ENCODE measurements at places on chromosomes 2 and 18.

- no peak for DNase-seq
These were observed 13.6 kb upstream of the CYP27C1 start for GRCh38 chr2:127233710-127234109.

DNA sequence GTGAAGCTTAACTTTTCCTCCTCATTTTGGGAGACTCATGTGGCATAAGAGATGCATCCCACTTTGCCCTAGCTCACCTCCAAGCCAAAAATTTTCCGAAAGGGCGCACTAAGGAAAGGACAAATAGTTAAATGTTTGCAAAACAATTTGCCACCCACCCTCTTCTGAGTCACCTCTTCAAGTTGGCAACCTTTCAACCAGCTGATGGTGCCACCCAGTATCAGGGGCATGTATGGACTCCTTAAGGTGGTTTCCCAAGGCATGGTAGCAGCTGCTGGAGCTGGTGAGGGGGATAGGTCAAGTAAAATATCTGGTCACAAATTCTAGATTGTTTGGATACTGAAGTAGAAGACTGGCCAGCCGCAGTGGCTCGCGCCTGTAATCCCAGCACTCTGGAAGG is 17.2 kb upstream of the ITGAV start:
- no peak for DNase-seq

DNA sequence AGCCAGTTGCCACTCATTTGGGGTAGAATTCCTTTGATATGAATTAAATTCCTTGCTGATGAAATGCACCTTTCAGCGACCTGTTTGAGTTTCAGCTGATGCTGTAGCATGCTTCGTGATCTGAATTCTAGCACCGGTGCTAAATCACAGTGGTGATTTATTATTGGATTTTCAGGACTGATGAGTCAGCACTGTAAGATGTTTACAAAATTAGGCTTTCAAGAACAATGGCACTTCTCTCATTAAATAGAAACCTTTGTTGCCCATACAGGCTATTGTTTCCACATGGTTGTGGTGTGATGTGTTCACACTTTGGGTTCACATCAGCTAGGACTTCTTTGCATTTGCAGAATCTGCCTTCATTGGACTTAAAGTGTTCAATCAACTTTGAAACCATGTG is 687.7 kb downstream of the ARHGAP15 start:
- no peak for DNase-seq

GRCh38 chr2:205564346-205565141 is 117.8 kb upstream of the NRP2 start:
- DNase-seq: no peak

GRCh38 chr2:66574701-66575624 is 140.0 kb downstream of the MEIS1 start:
- no peak for DNase-seq

DNA sequence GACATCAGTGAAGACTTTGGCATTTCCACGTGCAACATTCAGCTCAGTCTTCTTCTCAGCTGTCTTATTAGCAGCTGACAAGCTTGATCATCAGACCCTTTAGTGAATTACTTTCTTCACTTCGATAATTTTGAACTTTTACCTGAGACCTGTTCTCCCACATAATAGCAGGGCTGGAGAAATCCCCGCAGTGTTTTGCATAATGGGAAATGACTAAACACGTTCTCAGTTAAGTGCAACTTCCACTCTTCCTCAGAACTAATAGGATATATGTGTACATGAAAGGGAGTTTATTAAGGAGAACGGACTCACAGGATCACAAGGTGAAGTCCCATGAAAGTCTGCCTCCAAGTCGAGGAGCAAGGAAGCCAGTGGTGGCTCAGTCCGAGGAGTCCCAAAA is 28.8 kb upstream of the MBP start:
- no peak for DNase-seq

DNA sequence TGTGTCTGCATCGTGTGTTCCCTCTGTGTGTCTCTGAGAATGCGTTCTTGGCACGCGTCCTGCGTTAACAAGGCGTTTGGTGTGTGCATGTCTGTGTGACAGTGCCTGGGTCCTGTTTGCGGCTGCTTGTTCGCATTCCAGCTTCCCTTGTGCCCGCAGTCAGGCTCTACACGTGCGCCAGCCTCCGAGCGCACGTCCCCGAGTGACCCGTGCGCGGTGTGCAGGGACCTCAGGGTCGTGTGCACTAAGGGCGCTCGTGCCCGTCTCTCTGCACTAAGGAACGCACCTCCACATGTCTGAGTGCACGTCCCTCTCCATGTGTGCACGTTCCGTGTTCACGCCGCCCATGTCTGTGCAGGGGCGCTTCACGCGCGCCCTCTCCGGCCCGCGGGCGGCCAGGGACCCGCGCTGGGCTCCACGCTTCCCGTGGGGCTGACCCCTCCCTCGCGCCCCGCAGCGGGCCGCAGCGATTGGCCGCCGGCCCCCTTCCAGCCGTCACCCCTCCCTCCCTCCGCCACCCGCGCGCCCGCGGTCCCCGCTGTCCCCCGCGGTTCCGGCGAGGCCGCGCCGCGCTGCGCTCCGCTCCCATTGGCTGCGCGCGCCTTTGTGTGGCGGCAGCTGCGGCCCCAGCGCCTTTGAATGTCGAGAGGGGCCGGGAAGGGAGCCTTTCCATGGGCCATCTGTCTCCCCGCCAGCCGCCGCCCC is 229.4 kb downstream of the HAUS1 start:
- DNase-seq: no peak

DNA sequence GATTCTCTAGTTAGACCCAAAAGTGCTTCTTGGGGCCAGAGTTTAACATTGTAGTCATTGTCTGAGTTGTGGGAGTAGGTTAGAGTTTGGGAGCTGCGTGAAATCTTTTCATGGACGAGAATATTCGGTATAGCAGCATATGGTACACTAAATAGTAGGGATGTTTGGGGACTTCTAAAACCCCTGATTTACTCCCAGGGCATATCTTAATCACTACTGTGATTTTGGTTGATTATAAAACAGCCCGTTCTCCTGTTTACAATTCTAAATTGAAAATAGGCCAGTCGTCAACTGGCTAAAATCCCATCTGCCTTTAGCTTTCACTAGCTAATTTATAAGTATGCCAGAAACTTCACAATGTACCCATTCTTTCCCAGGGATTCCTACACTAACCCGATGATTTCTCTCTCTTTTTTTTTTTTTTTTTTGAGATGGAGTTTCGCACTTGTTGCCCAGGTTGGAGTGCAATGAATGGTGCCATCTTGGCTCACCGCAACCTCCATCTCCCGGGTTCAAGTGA is 44.3 kb downstream of the MOB4 start:
- DNase-seq: no peak

- DNase-seq: no peak
These were observed 105.0 kb downstream of the PDCL3 start for GRCh38 chr2:100667801-100668200.

- DNase-seq: no peak
These were observed 13.2 kb downstream of the TXNDC2 start for GRCh38 chr18:9898792-9899549.

DNA sequence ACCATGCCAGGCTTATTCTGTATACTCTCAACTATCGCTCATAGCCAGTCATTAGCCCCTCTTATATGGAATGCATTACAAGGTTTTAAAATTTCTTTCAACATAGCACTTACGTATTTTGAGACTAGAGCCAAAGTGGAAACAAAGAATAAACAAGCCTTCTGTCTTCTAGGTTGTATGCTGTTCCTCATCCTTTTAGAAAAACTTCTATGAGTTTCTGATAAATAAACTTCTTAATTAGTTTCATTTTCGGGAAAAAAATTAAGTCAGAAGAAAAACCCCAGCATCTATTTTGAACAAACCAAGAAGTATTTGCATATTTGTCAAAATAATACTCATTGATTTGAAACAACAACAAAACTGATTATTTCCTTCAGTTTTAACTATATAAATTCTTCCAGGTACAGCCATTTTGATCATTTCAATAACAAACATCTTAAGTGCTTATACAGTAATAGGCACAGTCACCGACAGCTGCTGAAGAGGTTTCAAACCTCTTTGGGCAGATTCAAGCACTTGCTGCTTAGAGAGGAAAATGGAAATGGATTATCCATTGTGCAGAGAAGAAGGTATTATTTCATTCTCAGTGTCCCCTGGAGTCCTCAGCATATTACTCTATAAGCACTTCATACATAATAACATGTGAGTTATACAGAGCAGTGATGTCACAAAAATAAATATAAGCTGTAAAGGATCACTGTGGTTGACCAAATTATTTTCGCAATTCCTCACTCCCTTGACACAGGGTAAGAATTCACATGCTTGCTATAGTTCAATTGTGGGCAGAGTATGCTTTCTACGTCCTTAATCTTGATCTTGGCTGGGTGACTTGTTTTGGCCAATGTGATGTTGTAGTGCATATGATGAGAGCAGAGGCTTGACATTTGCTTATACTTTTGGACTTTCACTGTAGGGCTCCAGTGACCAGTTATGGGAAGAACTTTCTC is 833.8 kb downstream of the TRIB2 start:
- no peak for DNase-seq

- peak; percentile 78 for DNase-seq
These were observed 133.1 kb downstream of the NFATC1 start for GRCh38 chr18:79528846-79529245.

- DNase-seq: no peak
These were observed at the start of gene ASAP2 for GRCh38 chr2:9205963-9206948. ASAP2 (plus strand) TSS chr2:9206812; CDS start chr2:9207105, 293 bp downstream.

- DNase-seq: no peak
These were observed 108.8 kb downstream of the RBMS1 start for GRCh38 chr2:160384791-160385190.
